ENCODE measurements at places on chromosomes 5 and 9.

- no peak for DNase-seq
These were observed 140.9 kb downstream of the SLC25A46 start for GRCh38 chr5:110879675-110880074.

DNA sequence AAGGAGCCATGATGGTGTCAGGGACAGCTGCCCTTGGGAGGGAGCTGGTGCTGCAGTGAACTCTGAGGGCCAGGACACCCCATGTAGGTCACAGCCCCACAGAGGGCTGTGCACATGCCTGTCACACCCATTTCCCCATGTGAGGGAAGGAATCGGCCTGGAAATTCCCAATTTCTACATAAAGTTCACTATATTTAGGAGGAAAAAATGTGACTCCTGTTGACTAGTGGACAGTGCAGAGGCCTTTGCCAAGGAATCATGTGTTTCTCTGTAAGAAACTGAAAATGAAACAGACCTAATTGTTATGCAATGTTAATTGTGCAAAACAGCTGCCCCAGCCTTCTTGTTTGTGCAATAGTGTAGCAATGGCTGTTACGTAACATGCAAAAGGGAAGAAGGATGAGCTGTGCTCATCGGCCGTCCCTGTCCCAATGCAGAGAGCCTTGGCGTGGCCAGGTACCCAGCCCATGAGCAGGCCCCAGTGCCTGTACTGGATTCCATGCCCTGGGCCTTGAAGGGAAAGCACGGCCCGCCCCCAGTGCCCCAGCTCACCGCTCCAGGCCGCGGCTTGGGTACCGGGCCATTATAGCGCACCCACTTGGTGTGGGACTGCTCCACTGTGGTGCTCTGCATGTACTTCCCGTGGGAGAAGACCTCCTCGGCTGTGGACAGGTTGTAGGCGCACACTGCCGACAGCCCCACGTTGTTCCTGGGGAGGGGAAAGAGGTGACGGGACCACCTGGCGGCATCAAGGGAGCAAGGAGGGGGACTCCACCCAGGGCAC, 70.0 kb downstream of the SECISBP2 start:
- DNase-seq = peak; percentile 27

DNA sequence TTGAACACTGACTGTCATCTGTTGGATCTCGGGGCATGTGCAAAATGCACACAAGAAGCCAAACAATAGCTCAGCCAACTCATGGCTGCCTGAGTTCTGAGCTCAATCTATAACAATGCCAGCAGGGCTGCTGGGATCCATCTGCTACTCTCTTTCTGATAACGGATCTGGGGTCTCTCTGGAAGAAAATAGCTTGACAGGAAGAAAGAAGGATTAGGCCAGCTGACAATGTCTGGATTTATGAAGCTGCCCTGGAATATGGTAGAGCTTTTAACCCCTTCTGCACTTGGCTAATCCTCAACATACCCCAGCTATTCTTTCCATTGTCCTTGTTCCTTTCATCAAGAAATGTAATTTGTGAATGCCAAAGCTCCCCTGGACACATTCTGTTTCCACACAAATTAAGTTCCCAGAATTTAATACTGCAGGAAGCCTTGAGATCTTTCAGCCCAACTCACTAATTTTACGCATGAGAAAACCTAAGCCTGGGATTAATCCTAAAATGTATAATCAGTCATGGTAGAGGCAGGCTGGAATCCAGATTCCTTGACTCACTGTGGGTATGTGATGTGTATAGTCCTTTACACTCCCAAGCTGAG, 62.7 kb upstream of the PCA3 start:
- no peak for DNase-seq

DNA sequence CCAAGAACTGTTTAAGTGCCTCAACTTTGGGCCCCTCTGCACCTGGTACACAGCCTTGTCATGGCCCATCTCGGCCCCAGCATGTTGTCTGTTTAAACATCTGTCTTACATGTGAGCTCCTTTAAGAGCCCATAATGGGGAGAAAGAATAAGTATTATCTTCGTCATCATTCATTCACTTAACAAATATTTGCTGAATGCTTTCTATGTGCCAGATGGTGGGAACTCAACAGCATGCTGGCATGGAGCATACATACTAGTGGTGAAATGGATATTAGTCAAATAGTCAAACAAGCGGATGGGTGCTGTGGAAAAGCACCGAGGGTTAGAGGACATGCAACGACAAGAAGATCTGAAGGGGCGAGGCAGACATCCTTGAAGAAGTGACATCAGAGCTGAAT, 54.5 kb downstream of the GABBR2 start:
- DNase-seq = no peak

- DNase-seq = no peak
These were observed 70.9 kb downstream of the PTTG1 start for GRCh38 chr5:160492565-160492964.

- DNase-seq = no peak
These were observed 130.9 kb downstream of the DOCK2 start for GRCh38 chr5:169767938-169768337.

DNA sequence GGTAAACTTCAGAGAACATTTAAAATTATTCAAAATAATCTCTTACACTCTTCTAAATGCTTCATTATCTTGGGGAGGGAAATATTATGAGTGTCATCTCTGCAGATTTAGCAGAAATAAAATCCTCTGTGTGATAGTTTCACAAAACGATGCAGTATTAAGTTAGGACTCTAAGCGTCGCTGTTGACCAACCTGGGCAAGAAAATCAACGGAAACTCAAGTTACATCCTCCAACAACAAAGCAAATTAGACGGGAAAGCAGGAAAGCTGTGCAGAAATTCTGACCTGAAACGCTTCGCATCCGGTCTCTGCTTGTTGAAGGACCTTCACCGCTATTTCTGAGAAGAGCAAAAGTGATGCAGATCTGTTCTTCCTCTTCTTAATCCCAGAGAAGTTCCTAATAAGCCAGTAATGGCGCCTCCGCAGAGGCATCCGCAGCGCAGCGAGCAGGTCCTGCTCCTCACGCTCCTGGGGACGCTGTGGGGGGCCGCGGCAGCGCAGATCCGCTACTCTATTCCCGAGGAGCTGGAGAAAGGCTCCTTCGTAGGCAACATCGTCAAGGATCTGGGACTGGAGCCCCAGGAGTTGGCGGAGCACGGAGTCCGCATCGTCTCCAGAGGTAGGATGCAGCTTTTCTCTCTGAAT, at the start of gene PCDHGA6:
Gene PCDHGA6, plus strand, starts transcription at position 219 of the 645 bp plus-strand sequence. Its CDS starts 193 bp downstream, at position 412.
- DNase-seq = no peak

GRCh38 chr9:127520941-127521918, 69.9 kb downstream of the LRSAM1 start:
- DNase-seq = no peak

GRCh38 chr9:33184963-33185362, 17.8 kb upstream of the B4GALT1 start:
- DNase-seq = no peak

DNA sequence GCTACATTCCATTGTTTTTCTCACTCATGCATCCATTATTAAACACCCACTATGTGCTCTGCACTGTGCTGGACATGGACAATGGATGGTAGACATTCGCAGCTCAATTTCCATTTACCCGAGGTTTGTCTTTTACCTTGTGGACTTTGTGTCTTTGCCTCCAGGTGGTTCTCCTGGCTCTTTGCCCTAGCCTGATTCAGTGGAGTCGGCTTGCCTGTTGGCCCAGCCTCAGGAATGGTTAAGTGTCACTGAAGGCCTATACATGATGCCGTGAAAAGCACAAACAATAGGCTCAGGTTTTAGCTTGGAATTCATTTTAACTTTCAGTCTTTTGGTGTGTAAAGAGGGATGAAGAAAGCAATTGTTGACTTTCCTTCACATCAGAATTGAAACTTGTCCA, 16.5 kb upstream of the DMRT3 start:
- no peak for DNase-seq

Measured in occipital lobe (tissue), 3 donors.